ENCODE measurements at places on chromosomes 3 and 15.

DNA sequence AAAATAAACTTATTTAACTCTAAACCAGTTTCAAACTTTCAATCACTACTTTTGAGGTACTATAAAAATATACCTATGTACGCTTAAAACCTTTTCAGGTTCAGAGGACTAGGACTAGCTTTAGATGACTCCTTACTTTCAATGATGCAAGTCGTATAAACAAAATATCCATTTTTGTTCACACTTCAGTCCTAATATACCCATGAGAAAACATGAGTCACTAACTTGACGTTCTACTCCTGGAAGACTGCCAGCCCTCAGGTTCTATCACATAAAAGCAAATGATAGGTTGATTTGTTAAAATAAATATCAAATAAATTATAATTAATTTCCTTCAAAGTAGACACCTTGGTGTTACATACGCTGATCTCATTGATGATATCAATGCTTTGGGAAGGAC is 10.6 kb upstream of the P3H2 start:
- peak; percentile 44 for DNase-seq

DNA sequence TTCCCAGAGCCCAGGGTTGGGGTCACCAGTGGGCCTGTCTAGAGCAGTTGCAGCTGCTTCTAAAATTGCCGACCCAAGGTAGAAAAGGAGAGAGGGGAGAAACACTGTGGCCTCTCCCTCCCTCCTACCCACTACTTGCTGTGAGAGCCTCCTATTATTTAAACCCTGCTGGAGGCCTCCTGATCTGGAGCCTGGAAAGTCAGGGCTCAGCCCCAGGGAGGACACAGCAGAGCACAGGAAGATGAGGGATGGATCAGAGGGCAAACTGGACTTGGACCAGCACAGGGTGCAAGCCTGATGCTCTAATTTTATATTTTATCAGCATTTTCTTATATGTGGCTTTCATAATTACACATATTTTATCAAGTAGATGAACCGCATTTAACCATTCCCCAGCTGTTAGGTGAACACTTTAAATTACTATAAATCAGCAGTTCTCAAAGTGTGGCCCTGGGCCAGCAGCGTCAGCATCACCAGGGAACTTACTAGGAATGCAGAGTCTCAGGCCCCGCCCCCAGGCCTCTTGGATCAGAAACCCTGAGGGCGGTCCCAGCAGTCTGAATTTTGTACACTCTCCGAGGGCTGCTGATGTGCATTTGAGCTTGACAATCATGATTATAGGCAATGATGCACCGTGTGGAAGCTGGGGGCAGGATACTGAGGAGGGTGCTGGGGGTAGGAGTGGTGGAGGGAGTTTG is 26.7 kb downstream of the SMAD3 start:
- no peak for DNase-seq

DNA sequence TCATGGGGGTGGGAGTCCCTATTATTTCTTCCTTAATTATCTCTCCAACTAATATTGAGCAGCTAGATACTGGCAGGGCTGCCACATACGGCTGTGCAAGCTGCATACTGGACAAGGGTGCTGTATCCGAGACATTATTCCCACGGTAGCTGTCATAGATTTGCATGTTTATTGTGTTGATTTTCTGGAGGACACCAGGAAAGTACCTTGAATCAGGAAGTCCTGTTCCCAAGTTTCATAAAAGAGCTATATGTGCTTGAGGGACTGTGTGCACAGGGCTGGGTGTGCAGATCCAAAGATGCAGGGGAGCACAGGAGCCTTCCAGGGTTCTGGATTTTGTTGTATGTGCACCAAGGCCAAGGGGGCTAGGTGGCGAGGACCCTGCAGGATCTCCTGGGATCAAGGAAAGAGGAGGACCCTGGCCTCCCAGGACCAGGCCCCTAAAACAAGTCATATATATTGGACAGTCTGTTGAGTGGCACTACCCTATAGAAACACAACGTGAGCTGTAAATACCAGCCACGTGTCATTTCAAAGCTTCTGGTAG is 119.2 kb upstream of the ALDH1A3 start:
- no peak for DNase-seq

DNA sequence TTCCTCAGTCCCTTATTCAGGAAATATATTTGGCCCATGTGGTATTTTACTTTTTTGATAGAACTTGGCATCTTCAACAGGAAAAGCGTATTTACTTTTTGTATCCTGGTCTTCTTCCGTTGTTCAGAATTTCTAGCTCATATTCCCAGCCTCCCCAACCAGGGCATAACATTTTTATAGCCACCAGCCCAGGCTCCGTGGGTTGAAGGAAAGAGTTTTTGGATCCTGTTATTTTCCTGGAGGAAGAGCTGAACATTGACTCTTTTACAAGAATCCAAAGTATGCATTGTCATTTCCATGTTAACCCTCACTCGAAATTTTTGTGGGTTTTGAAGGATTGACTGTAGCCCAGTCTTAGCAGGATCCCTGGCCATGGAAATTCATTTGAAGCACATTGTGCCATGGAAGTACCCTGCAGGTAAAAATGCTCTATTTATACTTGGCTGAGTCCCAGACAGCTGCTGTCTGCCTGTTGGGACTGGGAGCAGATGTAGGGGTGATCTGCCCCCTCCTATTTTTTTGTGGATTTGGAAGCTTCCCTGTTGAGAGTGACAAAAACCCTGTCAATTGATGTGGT is 98.8 kb downstream of the AKAP13 start:
- DNase-seq, result peak; percentile 35

DNA sequence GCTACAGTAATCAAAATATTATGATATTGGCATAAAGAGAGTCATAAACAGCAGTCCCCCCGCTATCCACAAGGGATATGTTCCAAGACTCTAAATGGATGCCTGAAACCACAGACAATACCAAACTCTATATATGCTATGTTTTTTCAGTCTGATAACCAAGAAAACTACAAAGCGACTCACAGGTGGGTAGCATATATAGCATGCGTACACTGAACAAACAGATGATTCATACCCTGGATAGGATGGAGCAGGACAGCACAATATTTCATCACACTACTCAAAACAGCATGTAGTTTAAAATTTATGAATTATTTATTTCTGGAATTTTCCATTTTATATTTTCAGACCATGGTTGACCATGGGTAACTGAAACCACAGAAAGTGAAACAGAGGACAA is 87.0 kb upstream of the PPP2R3A start:
- no peak for DNase-seq

GRCh38 chr3:43503067-43503728 is 118.6 kb downstream of the ANO10 start:
- DNase-seq, result no peak

DNA sequence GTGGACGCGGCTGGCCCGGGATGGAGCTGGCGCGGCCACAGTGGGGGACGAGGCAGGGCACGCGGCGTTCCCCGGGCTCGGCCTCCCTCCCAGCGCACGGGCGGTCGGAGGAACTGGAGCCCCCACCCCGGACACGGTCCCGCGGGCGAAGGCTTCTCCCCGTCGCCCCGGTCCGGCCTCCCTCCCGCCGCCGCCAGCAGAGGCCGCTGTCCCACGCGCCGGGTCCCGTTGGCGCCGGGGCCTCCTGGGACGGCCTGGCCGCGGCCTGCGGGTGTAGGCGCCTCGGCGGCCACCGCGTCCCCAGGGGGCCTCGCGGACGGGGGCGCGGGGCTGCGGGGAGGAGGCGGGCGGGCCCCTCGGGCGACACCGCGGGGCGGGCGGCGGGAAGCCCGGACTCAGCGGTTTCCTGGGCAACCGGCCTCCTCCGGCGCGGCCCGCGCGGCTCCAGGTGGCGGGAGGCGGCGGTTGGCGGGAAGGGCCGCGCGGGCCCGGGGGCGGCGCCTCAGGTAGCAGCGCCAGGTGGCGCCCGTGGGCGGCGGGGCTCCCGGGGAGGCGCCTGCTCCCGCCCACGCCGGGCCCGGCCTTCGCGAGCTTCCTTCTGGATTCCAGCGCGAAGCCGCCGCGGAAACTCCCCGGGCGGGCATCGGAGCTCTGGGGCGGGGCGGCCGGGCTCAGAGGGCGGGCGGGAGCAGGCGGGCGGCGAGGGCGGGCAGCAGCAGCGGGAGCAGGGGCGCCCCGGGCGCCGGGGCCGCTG is 26.7 kb downstream of the MELTF start:
- DNase-seq, result peak; percentile 66

DNA sequence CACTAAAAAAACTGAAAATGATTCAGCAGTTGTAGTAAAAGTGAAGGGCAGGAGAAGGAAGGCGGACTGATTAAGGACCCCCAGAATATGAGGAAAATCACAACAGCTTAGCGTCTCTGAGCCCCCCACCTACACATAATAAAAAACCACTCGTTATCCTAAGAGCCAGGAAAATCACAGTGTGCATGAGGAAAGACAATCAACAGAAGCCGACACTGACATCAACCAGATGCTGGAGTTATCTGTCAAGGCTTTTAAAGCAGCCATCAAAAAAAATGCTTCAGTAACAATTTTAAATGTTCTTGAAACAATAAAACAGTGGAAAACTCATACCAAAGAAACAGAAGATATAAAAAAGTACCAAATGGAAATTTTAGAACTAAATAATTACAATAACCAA is 9.7 kb upstream of the CXCR6 start:
- no peak for DNase-seq

DNA sequence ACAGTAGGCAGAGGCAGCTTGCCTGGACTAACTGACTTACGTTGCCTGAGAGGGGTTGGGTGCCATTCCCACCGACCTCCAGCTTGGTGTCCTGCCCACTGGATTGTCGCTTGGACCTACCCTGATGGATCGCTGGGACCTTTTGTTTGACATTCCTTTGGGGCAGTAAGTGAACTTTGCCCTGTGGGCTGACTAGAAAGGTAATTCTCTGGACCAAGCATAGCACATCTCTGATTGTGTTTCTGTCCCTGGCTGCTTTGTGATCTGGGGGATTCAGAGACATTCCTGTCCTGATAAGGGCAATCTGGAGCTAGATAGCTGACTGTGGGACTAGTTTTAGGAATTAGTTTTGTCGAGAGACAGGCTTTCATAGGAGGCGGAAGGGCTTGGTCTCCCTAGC is 19.5 kb upstream of the IFT57 start:
- no peak for DNase-seq

DNA sequence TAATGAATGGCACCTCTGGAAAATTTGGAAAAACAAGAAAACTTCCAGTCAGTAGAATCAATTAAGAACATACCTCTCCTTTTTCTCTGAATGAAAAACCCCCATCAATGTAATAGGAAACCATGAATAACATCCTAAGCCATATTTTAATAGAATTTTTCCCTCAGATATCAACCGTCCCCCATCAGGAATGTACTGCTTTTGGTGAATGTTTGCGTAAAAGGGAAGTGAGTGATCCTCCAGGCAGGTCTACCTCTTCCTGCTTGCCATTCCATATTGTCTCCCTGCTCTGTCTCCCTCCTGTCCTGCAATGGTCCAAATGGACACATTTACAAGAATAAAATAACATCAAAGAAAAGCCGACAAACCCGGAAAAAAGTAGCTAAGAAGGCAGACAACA is 30.8 kb downstream of the LAMP3 start:
- DNase-seq, result no peak

- no peak for DNase-seq
These were observed 557 bp downstream of the ELL3 start for GRCh38 chr15:43776101-43776717.

DNA sequence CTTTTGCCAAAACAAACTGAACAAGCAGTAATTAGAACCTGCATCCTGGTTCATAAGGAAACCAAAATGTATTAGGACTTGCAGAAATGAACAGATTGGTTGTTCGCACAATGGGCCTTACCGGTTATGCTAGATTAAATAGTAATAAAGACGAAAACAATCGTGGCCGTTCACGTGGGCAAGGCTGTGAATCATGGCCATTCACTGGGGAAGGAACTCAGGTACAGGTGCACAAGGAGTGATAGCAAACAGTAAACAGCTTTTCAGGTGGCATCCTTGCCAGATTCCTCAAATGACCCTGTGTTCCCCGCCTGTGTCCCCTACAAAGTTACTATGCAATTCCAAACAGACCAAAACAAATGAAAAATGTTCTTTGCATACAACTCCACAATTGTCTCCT is 8.2 kb downstream of the LRIG1 start:
- DNase-seq, result no peak

DNA sequence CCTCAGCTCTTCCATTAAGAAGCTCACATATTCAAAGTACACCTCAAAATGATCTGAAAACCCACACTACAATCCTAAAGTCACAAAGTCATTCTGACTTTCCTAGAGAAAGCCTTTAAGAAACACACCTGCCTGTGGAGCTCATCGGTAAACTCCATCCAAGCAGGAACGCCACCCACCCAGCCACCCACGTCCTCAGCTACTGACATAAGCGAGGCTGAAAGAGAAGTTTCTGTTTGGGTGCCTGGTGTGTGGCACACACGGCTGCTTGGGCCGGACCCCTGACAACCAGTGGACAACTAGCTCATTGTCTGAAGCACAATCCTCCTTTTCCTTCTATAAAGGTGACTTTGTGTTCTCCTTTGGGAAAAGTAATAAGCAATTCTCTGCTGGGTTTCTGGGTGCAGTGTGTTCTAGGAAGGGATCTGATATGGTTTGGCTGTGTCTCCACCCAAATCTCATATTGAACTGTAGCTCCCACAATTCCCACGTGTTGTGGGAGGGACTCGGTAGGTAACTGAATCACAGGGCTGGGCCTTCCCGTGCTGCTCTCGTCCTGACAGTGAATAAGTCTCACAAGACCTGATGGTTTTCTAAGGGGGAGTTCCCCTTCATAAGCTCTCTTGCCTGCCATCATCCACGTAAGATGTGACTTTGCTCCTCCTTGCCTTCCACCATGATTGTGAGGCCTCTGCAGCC is 26.1 kb downstream of the FAM174B start:
- no peak for DNase-seq

- DNase-seq, result no peak
These were observed 6.6 kb upstream of the SCAP start for GRCh38 chr3:47482366-47482765.

DNA sequence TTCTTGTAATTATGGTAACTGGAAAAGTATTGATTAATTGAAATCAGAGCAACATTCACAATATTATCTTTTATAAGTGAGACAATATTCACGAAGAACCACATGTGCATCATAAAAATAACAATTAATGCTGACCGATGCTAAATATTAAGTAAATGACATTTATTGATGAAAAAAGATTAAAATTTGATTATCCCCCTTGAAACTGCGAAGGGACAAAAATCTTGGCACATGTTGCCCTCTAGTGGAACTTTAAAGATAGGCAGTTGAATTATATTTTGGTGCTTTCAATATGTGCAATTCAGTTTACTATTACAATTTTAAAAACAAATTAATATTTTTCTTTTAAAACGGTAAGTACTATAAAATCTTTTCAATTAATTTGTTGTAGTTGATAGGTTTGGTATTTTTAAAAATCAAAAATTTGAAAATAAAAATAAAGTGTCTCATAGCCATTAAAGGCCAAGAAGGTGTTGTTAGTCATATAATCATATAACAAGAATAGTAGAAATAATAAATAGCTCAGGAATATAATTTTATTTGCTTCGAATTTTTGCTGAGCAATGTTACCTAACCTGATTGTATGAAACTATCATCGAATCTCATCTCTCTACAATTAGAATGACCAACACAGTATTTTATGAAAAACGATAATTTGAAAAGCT is 270.2 kb downstream of the ROBO1 start:
- no peak for DNase-seq

DNA sequence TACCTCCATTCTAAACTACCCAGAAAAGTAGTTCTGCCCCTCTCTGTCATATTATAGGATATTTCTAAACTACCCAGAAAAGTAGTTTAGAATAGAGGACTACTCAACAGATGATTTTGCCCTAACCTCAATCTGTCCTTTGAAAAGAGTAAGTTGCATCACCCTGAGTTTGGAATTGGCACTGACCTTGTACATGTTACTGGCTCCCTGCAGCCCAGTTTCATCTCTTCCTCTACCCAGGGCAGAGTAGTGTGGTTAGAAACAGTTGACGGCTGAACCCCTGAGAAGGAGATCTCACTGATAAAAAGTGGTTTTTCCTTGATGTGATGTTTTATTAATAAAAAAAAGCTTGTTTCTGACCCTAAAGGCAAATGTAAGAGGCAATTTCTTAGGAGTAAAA is 340.5 kb upstream of the NECTIN3 start:
- no peak for DNase-seq
